Substantia nigra (tissue), 51 donors: ENCODE measurements at places on chromosomes 6 and 20.

GRCh38 chr20:51796340-51796739 is 6.0 kb downstream of the SALL4 start:
- DNase-seq, result no peak

GRCh38 chr6:143262859-143263258 is 187.6 kb downstream of the ADAT2 start:
- no peak for DNase-seq

GRCh38 chr20:15204234-15204633 is 866.8 kb upstream of the FLRT3 start:
- DNase-seq, result no peak

GRCh38 chr20:47320990-47321805 is 35.3 kb downstream of the ZMYND8 start:
- DNase-seq, result no peak

DNA sequence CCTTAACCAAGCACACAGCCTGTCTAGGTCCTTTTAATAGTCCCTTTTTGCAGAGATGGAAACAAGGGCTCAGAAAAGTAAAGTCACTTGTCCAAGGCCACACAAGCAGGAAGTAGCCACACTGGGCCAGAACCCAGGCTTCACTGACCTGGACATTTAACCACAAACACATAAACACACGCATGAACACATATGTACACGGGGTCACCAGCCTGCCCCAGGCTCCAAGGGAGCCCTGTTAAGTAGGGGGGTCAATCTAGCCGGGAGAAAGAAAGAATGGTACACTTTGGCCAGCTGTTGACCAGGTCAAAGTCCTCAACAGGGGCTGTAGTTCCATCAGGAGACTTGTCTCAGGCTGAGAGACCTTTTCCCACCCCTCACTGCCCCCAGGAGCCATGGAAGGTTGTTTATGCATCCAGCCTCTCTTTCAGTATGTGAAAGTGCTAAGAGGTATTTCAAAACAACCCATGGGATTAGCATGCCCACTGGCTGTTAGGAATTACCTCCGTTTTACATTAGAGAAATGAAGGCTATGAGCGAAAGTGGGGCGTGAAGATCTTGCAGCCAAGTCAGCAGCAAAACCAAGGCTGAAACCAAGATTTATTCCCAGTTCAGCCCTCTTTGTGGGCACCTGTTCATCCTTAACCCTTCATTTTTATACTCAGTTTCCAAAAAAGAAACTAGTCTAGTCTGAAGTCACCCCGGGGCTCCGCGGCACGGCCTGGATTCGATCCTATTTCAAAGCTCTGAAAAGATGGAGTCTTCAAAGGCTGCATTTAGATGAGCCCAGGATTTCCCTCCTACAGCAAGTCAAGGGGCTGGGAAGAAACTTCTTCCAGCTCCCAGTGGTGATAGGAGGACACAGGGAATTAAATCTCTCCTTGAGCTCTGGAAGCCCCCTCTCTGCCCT is 9.8 kb downstream of the SDC4 start:
- no peak for DNase-seq

GRCh38 chr6:55524441-55524840 is 54.6 kb downstream of the HMGCLL1 start:
- no peak for DNase-seq

DNA sequence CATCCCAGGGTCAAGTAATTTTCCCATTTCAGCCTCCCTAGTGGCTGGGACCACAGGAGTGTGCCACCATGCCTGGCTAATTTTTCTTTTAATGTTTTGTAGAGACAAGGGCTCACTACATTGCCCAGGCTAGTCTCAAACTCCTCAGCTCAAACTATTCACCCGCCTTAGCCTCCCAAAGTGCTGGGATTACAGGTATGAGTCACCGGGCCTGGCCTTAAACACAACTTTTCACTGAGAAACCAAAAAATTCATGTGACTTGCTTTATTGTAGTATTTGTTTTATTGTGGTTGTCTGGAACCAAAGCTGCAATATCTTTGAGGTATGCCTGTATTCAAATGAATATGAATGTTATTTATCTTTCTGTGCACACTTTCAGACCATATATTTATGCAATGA is 72.2 kb downstream of the RWDD2A start:
- DNase-seq, result no peak

- DNase-seq, result no peak
Observed at GRCh38 chr20:5191829-5192569, 65.2 kb downstream of the CDS2 start.

- no peak for DNase-seq
Observed at GRCh38 chr6:1923449-1923848, 313.7 kb downstream of the FOXC1 start.

DNA sequence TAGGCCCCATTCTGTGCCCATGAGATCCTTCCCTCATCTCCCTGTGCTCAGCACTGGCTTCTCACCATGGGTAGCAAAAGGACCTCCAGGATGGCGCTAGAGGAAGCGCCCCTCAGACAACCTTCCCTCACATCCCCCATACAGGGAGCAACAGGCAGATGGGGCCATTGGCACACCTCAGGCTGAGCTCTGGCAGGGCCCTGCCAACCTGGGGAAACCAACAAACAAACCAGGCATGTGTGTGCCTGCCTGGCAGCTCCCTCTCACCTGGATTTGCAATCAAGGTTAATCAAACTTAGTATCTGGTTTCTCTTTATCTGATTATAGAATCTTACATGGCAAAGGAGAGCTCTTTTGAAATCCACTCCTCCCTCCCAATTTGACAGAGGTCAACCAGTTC is 134.9 kb downstream of the SLC23A2 start:
- no peak for DNase-seq

- no peak for DNase-seq
Observed at GRCh38 chr6:84411060-84411629, 183.7 kb upstream of the CEP162 start.

DNA sequence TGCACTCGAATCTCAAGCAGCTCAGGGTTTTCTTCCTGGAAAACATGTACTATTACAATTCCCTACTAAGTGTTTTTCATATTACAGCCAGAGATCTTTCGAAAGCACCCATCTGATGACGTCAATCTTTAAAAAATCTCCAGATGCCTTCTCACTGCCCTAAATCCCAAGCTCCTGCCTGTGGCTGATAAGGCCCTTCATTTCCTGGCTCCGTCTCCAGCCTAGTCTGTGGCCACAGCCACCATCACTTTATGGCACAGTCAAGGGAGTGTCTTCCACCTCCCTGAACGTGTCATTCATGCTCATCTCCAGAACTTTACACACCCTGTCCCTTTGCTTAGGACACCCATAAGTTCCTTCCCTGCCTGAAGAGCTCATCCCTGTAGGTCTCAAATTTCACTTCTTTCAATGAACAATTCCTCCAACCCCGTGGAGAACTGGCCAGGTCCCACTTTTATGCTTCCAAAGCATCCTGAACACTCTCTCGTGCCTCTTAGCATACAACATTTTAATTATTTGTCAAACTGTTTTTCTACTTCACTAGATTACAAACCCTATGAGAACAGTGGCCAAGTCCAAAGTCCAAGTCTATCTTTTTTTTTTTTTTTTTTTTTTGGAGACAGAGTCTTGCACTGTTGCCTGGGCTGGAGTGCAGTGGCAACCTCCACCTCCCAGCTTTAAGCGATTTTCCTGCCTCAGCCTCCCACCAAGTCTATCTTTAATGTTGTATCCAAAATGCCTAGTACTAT is 106.1 kb upstream of the AGPAT4 start:
- no peak for DNase-seq

GRCh38 chr6:3260772-3261517 is 2.2 kb downstream of the PSMG4 start:
- DNase-seq, result no peak

DNA sequence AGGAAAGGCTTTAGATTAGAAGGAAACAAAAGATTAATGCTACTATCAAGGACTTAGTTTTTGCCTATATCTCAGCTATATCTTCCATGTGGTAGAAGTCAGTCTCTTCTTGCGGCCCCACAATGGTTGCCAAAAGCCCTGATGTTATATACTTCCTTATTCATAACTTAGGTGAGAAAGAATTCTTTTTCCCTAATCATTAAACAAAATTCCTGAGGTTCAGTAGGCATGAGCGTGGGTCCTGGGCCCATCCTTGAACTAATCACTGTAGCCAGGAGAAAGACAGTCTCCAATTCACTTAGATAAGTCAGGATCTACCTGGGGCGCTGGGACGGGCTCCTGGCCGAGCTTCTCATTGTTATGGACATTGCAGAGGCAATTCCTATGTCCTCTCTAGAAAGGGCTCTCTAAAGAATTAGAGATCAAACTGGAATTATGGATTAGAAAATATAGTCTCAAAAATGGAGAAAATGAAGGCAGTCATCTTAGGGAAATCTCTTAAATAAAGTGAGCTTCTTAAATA is 134.3 kb downstream of the KIF6 start:
- DNase-seq, result no peak

DNA sequence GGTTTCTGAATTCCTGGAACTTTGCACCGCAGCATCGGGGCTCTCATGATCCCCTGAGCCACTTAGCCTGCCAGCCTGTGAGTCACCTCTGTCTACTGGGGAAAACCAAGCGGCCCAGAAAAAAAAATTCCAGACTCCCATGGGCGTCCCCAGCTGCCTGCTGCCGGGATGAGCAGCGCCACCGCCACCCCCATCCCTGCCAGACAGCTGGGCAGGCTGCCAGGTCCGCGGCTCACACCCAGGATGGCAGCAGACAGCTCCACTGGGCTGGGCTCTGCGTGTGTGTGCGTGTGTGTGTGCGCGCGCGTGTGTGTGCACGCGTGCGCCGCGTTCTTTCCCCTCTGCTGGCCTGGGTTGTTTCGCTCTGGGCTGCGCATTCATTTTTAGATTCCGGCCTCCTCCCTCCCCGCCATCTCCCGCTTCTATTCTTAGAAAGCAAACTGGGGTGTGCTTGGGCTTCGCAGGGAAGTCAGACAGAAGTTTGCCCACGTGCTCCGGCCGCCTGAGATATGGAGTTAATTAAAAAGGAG is 38.9 kb upstream of the PMEPA1 start:
- DNase-seq, result peak; percentile 75

DNA sequence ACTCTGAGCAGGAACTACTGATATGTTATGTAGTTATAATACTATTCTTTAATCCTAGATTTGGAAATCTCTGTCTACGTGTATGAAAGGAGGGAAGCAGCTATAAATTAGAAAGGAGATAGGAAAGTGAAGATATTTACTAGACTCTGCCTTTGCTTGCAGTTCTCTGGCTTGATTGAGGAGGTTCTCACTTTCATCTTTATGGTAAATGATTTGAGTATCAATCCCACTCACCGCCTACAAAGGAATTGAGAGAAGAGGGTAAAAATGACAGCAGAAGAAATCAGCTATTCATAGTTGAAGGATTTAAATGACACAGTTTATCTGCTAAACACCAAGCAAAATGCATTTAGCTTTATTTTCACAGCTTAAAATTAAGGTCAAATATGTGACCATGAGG is 67.3 kb downstream of the FAM229B start:
- DNase-seq, result no peak

- no peak for DNase-seq
Observed at GRCh38 chr20:33675136-33675959, 1.1 kb upstream of the NECAB3 start.

- DNase-seq, result no peak
Observed at GRCh38 chr20:54062812-54063280, 7.5 kb downstream of the BCAS1 start.

DNA sequence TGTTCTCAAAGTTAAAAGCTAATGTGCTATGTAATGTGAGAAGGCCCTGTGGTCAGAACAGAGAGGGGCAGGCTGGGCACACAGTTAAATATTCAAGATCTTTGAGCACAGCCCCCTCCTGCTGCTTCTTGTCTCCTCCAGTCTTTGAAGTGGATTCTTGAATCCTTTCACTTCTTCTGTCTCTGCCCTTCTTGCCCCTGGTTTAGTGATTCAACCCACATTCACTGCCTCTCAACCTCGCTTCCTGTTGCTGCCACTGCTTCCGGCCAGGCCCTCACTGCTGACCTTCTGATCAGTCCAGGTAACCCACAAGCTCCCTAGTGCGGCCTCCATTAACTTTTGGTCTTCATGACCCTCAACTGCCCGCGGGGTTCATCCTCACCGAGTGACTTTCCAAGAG is 417.3 kb upstream of the NOX3 start:
- DNase-seq, result no peak

- no peak for DNase-seq
Observed at GRCh38 chr6:83257791-83258190, 64.6 kb downstream of the RWDD2A start.

DNA sequence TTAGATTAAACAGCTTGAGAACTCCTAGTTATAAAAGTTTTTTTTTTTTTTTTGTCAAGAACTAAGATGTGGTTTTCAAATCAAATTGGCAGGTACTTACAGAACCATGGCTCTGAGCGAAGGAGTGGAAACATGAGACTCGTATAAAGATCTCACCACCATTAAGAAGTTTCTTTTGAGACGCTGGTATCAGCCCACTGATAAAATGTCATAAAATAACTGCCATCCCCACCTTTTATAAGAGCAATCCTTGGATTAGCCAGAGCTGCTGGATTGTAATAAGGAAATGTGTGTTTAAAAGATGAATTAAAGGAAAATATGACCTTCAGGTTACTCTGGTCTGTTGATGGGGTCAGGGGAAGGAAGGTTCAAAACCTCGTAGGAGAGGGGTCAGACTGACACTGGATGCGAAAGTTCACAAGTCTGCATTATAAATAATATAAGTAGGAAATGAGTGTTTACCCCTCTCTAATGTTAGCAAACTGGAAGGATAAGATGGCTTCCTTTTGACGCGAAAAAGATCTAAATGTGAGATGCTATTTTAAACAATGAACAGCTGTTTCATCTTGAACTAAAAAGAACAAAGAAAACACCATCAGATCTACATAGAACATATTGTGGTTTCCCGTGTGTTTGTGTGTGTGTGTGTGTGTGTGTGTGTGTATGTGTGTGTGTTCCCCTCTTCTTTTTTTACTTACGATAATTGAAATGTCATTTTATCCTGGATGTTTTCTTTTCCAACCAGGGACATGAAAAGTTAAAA is 386.8 kb upstream of the JAG1 start:
- DNase-seq, result no peak

GRCh38 chr6:126716826-126717509 is 377.1 kb downstream of the CENPW start:
- no peak for DNase-seq

- no peak for DNase-seq
Observed at GRCh38 chr6:33977606-33978411, 168.1 kb downstream of the GRM4 start.

- DNase-seq, result peak; percentile 39
Observed at GRCh38 chr6:168097621-168098430, 18.8 kb upstream of the FRMD1 start.

DNA sequence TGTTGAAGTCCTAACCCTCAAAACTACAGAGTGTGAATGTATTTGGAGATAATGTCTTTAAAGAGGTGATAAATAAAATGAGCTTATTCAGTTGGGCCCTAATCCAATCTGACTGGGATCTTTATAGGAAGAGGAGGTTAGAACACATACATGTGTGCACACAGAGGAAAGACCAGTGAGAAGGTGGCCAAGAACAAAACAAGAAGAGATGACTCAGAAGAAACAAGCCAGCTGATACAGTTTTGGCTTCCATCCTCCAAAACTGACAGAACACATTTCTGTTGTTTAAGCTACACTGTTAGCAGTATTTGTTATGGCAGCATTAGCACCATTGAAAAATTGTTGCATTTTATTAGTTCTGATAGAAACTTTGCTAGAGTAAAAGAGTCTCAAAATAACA is 609.3 kb upstream of the IMPG1 start:
- DNase-seq, result no peak

- no peak for DNase-seq
Observed at GRCh38 chr6:138455746-138456400, 43.4 kb downstream of the NHSL1 start.

GRCh38 chr6:145765449-145765848 is 30.1 kb upstream of the EPM2A start:
- no peak for DNase-seq
